DMS79 treated with DMSO at 0.1 percent for 48 hours (cell line): ENCODE measurements at places on chromosomes 1 and 21.

DNA sequence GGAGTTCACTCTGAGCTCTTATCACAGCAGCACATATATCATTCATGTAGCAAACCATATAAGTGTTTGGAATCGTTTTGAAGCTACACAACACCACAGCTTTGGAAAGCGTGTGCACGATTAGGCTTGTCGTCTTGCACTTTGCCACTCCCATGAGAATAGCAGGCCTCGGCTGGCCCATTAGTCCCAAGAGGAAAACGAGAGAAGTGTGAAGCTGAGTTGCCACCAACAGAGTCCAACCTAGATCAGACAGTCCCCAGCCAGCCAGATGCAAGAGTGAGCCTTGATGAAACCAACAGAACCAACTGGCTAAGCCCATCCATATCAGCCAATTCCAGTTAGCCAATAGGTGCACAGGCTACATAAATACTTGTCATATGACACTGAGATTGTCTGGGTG, 238.4 kb downstream of the C1orf94 start:
- no peak for DNase-seq

- DNase-seq: no peak
Observed at GRCh38 chr1:169499807-169500206, 14.1 kb upstream of the SLC19A2 start.

DNA sequence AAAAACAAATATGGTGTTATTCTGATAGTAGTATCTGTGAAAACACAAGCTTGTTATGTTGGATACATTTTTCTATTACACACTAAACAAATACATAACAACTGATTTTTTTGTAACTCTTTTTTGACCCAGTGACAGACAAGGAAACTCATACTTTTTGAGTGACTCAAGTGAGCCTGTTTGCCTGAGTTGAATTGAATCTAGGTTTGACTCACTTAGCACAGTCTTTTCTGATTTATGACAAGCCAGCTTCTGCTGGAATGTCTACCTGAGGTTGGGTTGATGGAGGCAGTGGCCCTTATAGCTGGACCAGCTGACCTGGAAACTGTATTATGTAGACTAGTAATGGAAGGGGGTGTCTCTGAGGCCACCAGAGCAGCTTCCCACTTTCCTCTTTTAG, 4.2 kb upstream of the CLCA4 start:
- DNase-seq: no peak

DNA sequence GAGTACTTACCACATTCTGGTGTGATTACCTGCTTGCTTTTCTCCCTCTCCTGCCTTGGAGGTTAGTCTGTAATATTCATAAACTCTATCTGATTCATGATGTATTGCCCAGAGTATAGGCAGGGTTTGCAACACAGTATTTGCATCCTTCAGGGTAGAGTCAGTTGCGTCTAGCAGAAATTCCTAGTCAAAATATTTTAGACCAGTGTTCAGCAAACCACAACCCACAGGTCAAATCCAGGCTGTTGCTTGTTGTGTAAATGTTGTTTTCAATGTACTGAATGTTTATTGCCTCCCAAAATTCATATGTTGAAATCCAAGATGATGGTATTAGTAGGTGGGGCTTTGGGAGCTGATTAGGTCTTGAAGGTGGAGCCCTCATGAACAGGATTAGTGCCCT, 82.9 kb downstream of the NGF start:
- no peak for DNase-seq
